ENCODE measurements at places on chromosomes 1 and 21.

DNA sequence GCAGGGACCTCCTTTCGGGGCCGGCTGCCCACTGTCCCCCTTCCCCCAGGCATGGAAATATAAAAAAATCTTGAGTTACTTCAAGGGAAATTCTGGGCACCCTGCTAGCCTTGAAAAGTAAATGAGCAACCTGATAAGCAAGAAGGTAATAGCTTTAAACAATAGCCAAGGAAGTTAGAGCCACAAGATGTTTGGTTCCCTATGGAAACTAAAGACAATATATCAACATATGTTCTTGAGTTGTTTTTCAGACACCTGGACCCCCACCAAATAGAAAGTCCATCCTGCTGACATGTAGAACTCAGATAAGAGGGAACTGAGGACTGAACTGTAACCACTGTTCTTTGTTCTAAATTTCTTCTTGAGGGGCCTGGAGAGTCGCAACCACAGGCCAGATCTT is 19.3 kb upstream of the SLC35A3 start:
- no peaks in the 10 kb centered on the region for H3K4me1 ChIP-seq
- H3K4me3 ChIP-seq, result no peak overlapping the region
- H3K27me3 ChIP-seq, result no peaks in the 10 kb centered on the region
- H3K27ac ChIP-seq, result no peak overlapping the region
- no peaks in the 10 kb centered on the region for H3K36me3 ChIP-seq

DNA sequence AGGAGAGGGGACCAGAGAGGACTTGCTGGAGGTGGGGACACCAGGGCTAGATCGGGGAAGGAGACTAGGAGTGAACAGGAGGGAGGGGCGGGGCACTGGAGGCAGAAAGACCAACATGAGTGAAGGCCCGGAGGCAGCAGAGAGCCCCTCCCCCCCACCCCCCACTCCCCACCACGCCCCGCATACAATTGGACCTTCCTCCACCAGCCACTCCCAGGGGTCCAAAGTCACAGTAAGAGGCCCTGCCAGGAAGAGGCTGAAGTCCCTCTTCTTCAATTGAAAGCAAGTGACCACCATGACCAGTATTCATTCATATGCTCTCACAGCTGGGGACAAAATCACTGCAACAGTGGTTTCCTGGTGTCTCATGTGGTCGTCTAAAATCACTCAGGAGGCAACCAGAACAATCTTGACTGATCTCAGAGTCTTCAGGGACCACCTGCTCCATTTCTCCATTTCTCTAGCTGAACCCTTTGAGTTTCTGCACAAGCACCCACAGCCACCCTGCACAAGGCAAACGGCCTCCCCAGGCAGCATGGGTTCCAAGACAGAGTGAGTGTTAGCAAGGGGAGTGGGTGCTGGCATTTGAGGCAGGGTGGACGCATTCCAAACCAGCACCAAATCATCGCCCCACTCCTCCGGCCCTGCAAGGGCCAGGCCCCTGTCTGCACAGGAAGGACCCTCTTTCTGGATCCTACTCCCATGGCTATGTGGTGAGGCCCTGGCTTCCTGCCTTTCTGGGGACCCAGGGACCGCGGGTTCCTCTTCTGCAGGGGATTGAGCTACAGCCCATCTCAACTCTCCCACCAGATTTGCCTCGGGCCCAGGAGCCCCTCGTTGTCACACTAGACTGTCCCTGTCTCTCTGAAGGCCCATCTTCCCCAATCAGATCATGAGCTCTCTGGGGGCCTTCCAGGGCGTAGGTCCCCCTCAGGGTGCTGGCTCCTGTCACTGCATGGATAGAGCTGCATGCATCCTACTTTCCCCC is 17.0 kb downstream of the LAPTM5 start:
- no peak for DNase-seq
- no peak overlapping the region for H3K4me3 ChIP-seq
- no peaks in the 10 kb centered on the region for H3K4me1 ChIP-seq
- no peaks in the 10 kb centered on the region for H3K36me3 ChIP-seq
- no peak overlapping the region for H3K27ac ChIP-seq

DNA sequence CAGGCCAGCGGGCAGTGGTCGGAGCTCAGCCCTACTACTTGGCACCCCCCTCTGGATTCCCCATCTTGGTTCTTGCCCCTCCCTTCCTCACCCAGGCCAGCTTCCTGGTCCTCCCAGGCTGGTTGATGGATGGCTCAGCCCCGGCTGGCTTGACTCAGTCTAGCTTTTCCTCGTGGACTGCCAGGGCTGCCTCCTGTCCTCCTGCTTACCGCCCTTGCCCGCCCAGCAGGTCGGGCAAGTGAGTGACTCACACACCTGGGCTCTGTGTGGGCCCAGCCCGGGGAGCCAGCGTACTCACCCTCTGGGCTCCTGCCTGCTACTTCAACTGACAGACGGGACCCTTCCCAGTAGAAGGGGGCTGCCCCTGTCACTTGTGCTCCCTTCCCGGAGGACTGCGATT is 19.5 kb upstream of the ARHGEF10L start:
- H3K36me3 ChIP-seq, result no peaks in the 10 kb centered on the region
- no peaks in the 10 kb centered on the region for H3K4me1 ChIP-seq
- H3K27me3 ChIP-seq, result no peaks in the 10 kb centered on the region
- no peak for DNase-seq

GRCh38 chr1:45009956-45010854 is 919 bp downstream of the HECTD3 start:
- H3K27me3 ChIP-seq, result no peaks in the 10 kb centered on the region
- H3K36me3 ChIP-seq, result no peaks in the 10 kb centered on the region
- DNase-seq, result no peak
- peak overlapping the region; percentile 83 for H3K27ac ChIP-seq

DNA sequence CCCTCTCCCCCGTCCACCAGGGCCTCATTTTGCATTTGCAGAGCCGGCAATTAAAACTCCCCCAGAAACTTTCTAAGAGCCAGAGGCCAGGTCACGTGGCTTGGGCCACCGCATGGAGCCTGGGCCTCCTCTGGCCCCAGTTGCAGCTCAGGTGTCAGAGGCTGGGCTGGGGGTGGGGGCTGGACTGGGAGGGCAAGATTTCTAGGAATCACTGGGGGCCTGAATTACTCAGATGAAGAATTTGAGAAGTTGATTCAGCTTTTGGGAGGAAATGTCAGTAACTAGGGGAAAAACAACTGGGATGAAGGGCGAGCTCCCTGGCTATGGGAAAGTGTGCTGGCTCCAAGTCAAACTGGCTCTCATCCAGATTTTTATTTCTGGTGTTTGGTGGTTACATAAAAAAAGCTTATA is 151.0 kb downstream of the CDC7 start:
- no peak overlapping the region for H3K4me3 ChIP-seq
- no peaks in the 10 kb centered on the region for H3K36me3 ChIP-seq
- peaks cover 6% of the 10 kb centered on the region for H3K4me1 ChIP-seq
- H3K27me3 ChIP-seq, result no peaks in the 10 kb centered on the region

Measured in uterus (tissue), 4 donors.